Frontal cortex (tissue), 4 donors: ENCODE measurements at places on chromosomes 5 and 9. TPM values are rescaled to one million over a fixed set of nuclear protein-coding genes. Genes with fewer than 3 reads are reported as not detected.

DNA sequence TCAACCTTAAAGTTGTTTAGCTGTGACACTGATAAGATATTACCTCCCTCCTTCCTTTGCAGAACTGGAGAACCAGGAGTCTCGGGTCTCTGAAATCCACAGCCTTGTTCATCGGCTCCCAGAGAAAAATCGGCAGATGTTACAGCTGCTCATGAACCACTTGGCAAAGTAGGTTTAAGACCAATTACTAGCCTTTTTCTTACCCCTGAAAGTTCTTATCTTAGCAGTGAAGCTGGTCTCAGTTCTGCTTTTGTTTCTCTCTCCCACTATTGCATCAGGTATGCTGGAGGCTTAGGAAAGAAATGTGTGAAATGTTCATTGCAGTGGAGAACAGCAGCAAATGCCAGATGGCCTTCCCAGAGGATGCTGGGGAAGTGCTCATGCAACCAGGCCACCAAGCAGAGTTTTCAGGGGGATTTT is 287.4 kb downstream of the ARHGAP26 start:
- no peak for DNase-seq

PCDHB7 gene
- 9.8 TPM for total RNA-seq

GRCh38 chr9:134522502-134522848 is 119.1 kb upstream of the COL5A1 start:
- DNase-seq = no peak

GRCh38 chr5:44991693-44992092 is 182.9 kb downstream of the MRPS30 start:
- DNase-seq = no peak

DNA sequence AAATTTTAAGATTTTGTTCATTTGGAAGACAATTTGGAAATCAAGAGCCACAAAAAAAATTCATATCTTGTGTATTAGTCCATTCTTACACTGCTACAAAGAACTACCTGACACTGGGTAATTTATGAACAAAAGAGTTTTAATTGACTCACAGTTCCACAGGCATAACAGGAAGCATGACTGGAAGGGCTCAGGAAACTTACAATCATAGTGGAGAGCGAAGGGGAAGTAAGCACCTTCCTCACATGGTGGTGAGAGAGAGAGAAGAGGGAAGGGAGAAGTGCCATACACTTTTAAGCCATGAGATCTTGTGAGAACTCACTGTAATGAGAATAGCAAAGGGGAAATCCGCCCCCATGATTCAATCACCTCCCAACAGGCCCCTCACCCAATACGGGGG is 274.4 kb downstream of the KCNN2 start:
- no peak for DNase-seq

DNA sequence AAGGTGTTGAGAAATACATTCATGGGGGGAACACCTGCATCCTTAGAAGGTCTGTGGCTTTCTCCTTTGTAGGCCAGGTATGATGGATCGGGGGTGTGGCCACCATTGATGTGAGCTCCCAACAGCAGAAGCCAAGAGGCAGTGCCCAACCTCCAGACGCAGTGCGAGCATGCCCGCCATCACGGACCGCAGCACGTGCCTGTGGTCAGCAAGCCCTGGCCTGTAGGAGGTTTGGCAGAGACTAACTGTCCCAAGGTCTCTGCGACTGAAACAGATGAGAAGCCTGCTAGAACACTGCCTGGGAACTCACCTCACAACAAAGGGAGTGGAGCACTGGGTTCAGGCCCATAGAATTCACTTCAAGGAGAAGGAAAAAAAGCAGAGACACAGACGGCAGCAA is 31.9 kb upstream of the ZNF354A start:
- no peak for DNase-seq

GRCh38 chr5:78060421-78060820 is 234.1 kb downstream of the AP3B1 start:
- no peak for DNase-seq

CNTNAP3 gene
- total RNA-seq = 29.3 TPM

FAM200C gene
- 33.8 TPM for total RNA-seq

DNA sequence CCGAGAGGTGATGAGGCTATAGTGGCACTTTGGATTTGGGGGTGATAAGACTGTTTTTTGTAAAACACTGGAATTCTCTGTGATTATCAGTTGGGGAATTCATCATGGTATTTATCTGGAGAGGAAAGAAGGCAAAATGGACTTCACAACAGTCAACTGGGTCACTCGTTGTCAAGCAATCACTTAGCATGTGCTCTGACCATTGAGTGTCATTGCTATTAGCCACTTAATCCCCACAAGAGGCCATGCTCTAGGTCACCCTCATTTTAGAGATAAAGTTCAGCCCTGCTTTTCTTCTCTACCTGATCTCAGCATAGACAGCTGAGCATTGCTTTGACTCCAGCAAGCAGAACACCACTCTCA is 160.1 kb upstream of the PITX1 start:
- DNase-seq = no peak

DNA sequence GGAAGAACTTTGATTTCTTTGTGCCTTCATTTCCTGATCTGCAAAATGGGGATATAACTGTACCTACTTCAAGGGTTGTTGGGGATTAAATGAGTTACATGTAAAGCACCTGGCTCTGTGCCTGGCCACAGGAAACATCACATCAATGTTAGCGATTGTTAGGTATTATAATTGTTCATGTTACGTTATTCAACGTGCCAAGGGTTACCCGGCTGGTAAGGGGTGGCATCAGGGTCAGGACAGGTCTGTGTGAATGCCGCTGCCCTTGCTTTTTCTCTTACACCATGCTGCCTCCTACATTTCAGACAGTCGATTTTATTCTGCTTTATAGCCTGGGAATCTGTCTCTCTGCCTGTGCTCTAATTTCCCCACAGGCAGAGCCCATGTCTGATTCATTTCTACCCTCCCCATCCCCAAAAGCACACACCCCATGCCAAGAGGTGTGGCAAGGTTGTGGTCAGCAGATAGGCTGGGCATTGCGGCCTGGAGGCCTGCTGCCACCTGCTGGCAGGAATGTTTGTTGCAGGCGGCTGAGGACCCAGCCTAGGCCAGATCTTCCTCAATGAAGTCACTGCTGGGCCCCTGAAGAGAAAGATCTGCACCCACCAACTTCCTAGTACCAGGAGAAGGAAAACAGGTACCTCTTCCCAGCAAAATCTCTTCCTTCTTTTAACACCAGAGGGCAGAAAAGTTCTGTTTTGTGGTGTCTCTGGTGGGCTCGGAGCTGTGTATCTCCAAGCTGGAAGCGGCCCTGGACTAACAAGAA is 5.3 kb downstream of the ANKS6 start:
- peak; percentile 85 for DNase-seq

POLK gene
- 39.9 TPM for total RNA-seq

FAM153A gene
- total RNA-seq = 2.4 TPM

- DNase-seq = peak; percentile 21
These were observed 180.3 kb downstream of the C9orf152 start for GRCh38 chr9:110027671-110028081.

GRCh38 chr9:7591501-7591900 is 208.1 kb downstream of the DMAC1 start:
- DNase-seq = no peak

- DNase-seq = no peak
These were observed 16.3 kb downstream of the PDGFRB start for GRCh38 chr5:150139334-150139733.

PLEKHG4B gene
- total RNA-seq = 3.7 TPM

PRELID1 gene
- 42.4 TPM for total RNA-seq

DNA sequence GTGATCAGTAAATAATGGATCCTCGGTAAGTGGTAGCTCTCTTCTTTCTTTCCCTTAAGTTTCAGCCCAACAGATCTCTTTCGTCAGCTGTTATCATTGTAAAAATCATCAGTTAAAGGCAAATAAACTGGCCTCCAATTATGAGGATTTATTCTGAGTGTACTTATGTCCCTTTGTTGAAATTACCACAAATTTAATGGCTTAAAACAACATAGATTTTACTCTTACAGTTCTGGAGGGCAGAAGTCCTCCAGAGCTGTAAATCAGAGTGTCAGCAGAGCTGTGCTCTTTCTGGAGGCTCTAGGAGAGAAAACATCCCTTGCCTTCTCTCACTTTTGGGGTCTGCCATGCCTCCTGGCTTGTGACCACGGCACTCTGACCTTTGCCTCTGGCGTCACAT is 104.6 kb downstream of the INSYN2B start:
- DNase-seq = no peak

GRCh38 chr9:108783731-108784495 is 71.9 kb downstream of the ACTL7B start:
- no peak for DNase-seq

DNA sequence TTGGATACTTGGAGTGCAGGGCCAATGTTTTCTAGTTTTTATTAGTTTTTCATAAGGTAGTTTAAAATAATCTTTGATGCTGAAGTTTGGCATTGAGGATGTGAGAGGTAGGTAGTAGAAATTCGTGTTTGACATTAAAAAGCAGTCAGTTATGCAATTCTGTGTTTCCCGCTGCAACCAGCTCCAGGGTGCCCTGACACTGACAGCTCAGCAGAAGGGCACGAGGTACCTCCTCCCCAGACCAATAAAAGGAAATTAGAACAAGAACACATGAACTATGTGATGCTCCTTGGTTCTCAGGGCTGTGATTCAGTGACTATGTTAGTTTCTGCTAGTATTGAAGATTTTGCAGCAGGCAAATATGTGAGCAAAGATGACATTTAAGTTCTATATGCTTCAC is 40.2 kb downstream of the NSUN2 start:
- DNase-seq = no peak

DNA sequence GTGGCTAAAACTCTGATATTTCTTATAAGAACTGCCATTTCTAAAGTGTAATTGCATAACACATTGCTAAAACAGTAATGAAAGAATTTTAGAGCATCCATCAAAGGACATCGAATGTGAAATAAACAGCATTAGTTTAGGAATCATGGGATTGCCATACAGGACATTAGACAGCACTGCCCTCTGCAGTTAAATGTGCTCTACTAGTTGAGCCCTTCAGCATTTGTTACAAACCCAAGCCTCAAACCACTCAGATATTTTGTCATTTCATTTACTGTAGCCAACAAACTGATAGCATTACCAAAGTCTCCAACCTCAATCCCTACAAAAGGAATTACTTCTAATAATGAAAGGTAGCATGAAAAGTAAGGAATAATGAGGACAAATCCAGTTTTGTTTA is 116.8 kb upstream of the COX7C start:
- DNase-seq = no peak
